ENCODE measurements at places on chromosomes 3 and 15.

DNA sequence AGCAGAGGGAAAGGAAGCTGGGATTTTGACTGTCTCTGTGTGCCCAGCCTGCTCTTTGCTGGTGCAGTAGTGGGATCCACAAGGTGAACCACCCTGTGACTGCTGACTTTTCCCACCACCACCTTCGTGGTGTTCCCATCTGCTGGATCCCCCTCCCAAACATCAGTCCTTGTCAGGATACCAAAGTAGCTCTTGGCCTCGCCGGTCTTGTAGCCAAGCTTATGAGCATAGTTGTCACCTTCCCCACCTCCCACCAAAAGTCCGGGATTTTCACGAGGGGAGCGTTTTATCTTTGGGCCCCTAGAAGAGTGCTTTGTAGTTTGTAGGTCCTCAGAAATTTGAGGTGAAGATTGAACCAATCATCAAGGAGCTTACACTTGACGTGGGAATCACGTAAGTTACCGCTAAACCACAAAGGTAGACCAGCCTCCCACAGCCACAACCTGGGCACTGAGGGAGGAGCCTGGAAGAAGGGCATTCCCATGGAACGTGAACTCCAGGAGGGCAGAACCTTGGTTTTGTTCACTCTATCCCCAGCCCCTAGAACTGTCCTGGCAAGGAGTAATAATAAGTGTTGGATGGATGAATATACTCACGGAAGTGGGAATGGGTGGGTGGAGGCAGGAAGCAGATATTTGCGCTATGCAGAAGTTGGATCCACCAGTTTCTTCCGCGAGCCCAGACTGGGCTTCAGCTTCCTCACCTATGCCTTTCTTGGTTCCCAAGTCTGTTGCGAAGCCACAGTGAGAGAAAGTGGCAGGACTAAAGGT is 814 bp upstream of the TEX264 start:
- no peak for DNase-seq

DNA sequence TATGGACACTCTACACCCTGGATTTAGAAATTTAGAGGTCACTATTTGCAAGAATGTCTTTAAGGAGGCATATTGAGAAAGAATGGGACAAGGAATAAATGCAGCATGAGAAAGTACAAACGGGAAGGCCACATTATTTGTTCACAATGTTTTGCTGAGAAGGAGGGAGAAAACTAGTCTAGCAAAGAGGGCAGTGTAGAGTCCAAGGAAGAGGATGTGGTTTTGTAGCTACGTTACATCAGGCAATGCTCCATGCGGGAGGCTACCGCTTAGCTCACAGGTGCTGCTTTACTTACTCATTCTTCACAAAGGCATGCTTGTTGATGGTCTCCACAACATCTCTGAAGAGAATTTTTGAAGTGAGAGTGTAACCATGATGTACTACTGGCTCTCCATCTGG is 191.1 kb downstream of the PLCH1 start:
- no peak for DNase-seq

GRCh38 chr3:56813653-56813960 is 11.9 kb upstream of the ARHGEF3 start:
- DNase-seq = no peak

DNA sequence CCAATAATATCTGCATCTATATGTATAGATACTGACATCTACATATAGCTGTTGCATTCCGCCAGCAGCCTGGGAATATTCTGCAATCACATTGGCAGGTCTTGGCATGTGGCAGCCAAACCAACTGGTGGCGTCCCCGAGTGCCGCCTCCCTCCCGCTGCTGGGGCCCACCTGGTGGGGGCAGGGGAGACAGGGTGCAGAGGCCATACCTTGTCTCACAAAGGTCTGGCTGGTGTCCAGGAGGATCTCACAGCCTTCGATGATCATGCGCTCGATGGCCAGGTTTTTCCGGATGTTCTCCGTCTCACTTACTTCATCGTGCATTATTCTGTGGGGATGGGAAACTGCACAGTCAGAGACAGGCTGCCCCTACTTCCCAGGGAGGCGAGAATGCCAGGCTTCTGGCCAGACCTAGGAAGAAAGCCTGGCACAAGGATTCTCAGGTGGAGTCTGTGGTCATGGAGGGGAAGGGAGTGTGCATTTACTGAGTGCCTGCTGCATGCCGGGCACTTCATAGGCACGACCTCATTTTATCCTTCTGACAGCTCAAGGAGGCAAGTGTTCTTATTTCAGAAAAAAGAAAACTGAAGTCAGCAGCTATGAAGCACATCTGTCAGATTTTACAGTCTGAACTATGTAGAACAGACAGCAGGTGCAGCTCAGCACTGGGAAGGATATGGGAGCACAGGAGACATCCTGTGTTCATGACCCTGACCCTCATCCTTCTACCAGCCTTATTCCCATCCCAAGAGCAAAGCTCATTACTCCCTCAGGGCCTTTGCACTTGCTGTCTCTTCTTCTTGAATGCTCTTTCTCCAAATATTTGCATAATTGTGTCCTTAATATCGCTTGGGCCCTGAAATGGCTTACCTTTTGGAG is 62.8 kb downstream of the RASGRF1 start:
- DNase-seq = no peak

GRCh38 chr3:126957776-126958637 is 24.9 kb upstream of the PLXNA1 start:
- no peak for DNase-seq

- no peak for DNase-seq
These were observed 14.0 kb downstream of the FBXL22 start for GRCh38 chr15:63611177-63611576.

GRCh38 chr3:160739079-160739478 is 17.0 kb upstream of the PPM1L start:
- DNase-seq = peak; percentile 63

- peak; percentile 95 for DNase-seq
These were observed 134.3 kb downstream of the VGLL4 start for GRCh38 chr3:11509173-11510000.

DNA sequence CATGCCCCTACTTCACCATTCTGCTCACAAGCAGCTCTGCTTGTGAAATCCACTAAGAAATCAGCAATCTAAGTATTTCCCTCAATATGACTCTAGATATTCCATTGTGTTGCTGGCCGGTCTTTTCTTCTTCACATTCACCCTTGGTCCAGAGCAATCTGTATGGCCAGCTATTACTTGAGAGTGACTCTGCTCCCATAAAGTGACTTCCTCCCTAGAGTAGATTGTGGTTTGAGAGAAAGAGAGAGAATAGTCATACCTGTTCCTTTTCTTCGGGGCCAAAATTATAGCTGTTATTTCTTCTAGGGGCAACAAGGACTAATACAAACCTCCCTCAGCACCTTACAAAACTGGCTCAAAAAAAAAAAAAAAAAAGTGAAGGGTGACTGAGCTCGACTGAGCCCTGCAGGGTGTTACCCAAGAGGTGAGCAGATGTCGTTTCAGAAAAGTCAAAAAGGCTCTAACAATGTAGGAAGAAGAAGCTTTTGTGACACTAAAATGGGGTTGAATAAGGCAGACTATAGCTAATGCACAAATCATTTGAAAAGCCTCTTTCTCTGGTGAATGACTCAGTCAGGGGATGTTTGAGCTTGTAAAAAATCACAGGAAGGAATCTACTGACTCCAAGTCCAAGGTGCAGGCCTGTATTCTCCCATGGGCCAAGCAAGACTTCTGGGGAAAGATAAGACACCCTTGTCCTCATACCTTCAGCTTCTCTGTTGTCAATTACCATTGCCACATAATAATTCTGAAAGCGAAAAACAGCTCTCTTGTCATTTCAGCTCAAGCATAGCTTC is 161.0 kb upstream of the SLC24A5 start:
- DNase-seq = no peak

All from fibroblast of skin of scalp (primary cell).